ENCODE measurements at places on chromosomes 7 and 10.

- DNase-seq = no peak
Observed at GRCh38 chr10:89283025-89283935, 18.6 kb upstream of the IFIT2 start.

DNA sequence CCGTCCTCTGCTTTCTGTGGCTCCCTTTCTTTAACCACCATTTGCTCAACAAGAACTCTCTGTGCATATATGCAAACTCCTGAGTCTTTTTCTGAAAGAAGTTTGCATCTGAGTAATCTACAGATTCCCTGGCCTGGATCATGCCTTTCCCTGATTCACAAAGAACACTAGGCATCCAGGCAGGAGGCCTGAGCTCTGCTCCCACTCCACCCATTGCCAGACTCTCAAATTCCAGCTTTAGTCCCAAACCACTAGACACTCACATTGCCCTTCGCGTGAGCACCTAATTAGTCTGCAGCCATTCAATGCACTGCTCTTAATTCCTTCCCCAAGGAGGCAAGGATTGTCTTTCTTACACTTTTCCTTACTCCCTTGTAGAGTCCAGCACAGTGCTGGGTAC, 60.9 kb downstream of the ABCC2 start:
- no peak for DNase-seq

GRCh38 chr10:12382157-12382548, 32.8 kb downstream of the CAMK1D start:
- DNase-seq = no peak

- DNase-seq = no peak
Observed at GRCh38 chr10:132407846-132408278, 10.9 kb downstream of the PWWP2B start.

DNA sequence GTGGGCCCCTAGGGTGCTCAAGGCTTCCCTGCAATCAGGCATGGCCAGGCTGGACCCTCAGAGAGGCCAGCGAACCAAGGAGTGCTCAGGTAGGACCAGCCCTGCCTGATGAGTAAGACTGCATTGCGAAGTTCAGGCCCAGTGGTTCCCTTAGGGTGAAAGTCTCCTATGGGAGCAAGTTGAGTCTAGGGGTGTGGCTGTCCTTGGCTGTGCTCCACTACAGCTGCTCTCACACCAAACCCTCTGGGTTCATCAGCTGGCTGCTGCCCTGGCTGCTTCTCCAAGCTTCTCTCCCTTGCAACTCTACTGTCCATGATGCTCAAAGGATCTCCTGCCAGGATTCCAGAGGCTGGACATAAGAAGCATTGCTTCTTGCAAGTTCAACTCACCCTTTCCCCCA, 18.7 kb downstream of the FAM25A start:
- DNase-seq = no peak

- no peak for DNase-seq
Observed at GRCh38 chr7:39075210-39075609, 97.5 kb downstream of the POU6F2 start.

- no peak for DNase-seq
Observed at GRCh38 chr7:140342727-140343514, 55.4 kb downstream of the SLC37A3 start.

DNA sequence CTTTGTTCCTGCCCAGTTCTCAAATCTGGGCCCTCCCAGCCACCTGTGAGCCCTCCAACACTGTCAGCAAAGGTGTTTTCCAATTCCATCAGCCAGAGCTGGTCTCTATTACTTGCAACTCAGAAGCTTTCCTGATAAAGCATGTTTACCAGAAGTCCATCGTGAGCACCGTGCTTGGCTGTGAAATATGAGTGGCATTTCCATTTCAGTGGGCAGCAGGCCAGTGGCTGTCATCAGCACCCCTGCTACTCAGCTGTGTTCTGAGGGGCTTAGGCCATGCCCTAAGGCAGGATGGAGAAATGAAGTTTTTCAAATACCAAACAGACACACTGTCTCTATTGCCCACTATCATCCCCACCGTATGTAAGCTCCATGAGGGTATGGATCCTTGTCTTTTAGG, 12.7 kb upstream of the BNIP3 start:
- no peak for DNase-seq

DNA sequence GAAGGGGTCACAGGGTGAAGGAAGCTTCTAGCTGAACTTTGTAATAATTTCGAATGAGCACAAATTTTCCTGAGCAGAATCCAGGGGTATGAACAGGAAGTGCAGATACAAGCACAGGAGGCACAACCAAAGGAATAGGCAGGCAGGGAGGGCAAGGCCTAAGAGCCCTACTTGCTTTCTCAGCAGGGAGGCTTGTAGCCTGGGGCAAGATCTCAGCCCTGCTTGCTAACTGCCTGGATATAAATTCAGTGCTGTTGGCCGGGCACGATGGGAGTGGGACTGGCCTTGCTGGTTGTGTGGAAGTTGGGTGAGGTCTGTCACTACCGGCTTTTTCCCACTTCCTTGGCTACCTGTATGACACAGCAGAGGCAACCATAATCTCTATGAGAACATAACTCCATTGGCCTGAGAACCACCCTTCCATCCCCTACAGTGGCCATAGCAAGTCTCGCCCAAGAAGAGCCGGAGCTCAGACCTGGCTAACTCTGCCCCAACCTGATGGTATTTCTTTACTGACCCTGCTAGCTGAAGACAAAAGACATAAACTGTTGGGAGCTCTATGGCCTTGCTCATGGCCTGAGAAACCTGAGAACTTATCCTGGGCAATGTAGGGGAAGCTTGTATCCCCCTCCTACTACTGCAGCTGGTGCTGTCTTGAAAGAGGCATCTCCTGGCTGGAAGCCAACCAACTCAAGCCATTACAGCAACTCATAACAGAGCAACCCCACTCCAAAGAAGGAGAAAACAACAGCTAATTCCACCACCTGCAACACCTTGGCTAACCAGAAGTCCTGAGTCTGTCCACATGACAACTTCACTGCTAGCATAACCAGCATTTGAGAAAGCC, 27.6 kb downstream of the CLDN12 start:
- DNase-seq = no peak

DNA sequence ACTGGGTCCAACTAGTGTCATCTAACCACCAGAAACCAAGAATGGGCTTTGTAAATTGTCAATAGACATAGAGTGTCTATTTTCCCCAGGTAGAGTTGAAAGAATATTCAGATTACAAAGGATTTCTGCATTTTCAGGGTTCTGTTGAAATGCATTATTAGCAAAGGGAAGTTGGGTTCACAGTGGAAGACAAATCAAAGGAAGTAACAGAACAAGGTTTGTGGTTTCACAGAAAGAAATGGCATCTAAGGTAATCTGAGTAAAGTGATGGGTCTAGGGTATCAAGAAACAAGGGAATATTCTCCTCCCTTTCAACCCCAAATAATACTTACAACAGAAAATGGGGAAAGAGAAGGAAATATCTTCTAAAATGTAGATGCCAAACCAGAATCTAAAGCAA, 25.8 kb downstream of the CEP41 start:
- no peak for DNase-seq

- DNase-seq = no peak
Observed at GRCh38 chr10:77256346-77256745, 381.3 kb downstream of the KCNMA1 start.

DNA sequence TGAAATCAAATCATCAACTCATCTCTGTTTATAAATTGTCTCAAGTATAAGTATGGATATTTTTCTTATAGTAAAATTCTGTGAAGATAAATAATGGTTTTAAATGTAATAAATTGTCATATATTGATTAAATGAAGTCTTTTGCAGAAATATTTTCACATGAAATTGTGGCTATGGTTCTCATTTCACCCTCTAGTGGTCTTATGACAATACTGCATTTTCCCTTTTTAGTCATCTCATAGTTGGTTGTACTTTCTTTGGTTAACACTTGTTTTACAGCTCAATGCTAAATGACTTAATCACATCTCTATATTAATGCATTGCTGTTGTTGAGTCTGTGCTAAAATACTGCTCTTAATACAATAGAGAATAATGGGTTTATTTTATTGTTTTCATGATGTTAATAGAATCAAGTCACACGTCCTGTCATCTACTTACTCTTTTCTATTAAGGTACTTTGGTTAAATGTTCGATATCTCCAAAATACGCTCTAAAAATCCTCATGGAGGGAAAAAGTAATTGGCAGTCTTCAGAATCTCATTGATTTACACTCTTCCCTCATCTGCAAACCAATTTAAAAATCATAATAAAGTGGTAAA, 38.0 kb upstream of the CACNA2D1 start:
- peak; percentile 3 for DNase-seq

- DNase-seq = no peak
Observed at GRCh38 chr7:11410656-11411644, 421.0 kb downstream of the THSD7A start.

- DNase-seq = no peak
Observed at GRCh38 chr7:2545746-2546425, 9.4 kb downstream of the BRAT1 start.

GRCh38 chr7:48035967-48036478, 680 bp downstream of the C7orf57 start:
- peak; percentile 9 for DNase-seq

DNA sequence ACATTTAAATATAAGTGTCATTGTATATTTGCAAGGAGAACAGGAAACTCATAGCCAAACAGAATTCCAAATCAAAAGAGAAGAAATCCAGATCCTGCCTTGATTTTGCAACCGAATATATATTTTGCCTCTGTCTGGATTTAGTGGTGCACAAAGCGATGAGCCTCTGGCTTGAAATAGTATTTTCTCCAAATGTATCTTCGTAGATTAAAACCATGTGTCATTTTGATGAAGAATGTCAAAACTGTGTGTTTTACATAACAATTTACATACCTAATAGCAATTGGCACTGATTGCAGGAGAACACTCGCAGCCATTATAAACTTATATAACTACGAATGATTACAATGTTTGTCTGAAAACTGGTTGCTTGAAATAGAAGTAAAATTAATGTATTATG, 156.4 kb downstream of the ARID5B start:
- no peak for DNase-seq

GRCh38 chr7:45872116-45873034, 507 bp downstream of the CCDC201 start:
- DNase-seq = no peak

DNA sequence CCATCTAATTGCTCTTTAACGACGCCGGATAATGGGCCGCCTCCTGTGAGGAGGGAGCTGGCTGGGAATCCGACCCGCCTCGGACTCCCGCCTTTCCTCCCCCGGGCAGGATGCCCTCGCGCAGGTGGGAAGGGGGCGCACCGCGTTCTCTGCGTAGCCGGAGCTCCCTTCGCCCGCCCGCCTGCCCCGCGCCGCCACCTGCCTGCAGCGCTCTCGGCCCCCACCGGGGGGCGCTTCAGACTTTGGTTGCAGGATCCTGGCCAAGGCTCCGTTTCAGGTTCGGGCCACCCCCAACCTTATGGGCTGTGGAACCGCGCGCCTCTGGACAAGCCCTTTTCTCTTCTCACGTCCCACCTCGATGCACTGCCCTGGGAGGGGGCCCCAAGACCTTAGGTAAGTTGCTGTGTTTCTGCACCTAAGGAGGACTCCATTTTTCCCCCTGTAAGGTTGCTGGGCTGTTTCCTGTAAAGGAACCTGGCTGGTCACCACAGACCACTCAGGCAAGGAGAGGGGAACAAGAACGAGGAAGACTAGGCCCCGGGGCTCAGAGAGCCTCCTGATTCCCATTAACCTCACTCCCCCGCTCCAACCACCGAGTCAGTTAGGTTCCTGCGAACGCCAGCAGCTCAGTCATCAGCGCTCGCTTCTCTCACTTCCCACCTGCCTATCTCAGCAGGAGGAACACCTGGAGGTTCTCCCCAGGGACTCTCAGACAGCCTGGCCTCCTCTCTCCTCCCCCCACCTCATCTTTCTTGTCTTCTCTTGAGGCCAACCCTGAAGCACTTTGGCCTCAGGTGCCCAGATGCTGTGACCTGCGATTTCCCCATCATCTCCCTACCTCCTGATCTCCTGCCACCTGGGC, 11.3 kb upstream of the KAZALD1 start:
- no peak for DNase-seq

DNA sequence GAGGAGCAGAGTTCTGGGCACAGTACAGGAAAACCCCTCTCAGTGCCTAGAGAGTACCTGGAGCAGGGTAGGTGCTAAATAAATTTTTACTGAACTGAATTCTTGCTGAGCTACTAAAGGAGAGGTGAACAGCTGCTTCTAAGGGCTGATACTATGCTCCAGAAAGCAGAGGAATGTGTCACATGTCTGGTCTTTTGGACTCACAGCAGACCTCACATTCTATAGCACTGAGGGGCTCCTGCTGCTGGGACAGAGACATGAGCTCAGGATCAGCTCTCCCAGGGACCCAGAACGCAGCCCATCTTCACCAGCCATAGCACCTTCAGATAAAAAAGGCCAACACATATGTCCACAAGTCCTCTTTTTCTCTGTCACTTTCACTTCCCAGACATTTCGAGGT, 133.0 kb upstream of the KLF14 start:
- DNase-seq = no peak

DNA sequence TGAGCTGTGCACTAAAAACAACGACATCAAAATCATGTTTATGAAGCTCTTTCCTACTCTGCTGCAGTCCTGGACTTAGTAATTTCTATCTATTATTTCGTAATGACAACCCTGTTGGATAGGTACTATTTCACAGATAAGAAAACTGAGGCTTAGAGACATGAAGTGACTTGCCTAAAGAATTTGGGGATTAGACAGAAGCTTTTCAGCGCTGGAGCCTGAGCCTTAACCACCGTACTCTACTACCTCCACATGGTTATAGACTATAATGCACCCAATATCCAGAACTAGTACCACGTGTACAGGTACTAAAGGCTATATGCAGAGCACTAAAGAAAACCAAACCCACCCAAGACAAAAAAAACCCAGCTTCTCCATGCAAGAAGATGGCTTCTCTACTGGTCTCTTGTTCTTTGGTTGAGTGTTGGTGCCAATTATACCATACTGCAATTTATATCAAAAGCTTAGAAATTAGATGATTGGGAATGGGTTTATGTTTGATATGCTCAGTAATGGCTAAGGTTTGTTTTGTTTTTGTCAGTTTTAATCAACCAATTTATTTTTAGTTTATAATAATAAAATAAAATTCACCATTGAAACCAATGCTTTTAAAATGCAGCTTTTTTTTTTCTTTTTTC, 6.5 kb upstream of the SNX10 start:
- DNase-seq = no peak

GRCh38 chr7:74042746-74043522, 15.0 kb downstream of the ELN start:
- DNase-seq = no peak

- DNase-seq = no peak
Observed at GRCh38 chr10:13788320-13788600, 201.5 kb downstream of the PRPF18 start.

DNA sequence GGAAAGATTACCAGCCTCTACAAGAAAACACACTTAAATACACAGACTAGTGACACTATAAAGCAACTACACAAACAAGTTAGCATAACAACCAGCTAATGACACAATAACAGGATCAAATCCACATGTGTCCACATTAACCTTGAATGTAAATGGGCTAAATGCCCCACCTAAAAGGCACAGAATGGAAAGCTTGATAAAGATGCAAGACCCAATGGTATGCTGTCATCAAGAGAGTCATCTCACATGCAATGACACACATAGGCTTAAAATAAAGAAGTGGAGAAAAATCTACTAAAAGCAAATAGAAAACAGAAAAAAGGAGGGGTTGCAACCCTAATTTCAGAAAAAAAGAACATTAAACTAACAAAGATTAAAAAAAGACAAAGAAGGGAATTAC, 14.0 kb upstream of the GIMAP4 start:
- no peak for DNase-seq

- no peak for DNase-seq
Observed at GRCh38 chr7:106071356-106071998, 40.6 kb downstream of the SYPL1 start.
